ENCODE measurements at places on chromosomes 5 and 9.

DNA sequence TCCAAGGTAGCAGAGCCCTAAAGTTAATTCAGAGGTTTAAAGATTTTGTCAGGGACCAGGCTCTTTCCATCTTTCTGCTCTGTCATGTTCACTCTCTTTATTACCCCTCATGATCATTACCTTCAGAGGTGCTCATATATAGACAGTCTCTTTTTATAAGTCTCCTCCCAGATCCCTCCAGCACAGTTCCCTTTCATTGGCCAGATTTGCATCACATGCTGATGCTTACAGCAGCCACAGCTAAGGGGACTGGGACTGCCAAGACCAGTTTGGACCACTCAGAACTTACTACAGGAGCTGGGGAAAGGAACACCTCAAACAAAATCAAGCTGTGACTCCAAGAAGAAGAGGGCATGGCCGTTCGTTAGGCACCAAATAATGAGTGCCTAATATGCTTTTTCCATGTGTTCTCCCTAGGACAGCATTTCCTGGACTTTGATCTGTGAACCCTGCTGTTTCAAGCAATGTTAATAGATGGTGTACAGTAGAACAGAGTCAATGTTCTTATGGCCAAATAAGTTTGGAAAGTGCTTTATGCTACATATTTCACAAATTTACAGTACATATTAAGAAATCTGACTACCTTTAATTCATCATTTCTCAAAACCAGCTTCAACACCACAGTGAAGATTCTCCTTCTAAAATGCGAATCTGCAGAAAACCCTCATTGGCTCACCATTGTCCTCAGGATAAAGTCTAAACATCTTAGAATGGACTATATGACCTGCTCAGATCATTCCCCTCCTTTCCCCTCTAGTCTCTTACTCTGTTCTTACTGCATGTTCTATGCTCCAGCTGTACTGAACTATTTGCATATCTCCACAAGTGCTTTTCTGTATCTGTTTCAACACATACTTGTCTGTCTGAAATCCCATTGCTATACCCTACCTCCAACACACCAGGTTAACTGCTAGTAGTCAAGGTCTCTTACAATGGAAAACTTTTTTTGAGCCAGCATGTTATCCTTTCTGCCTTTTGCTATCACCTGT is 3.4 kb downstream of the C5orf58 start:
- DNase-seq = no peak

- no peak for DNase-seq
These were observed 10.6 kb downstream of the PLEKHG4B start for GRCh38 chr5:102411-103043.

- DNase-seq = no peak
These were observed 3.5 kb downstream of the TRAF2 start for GRCh38 chr9:136889858-136890257.

DNA sequence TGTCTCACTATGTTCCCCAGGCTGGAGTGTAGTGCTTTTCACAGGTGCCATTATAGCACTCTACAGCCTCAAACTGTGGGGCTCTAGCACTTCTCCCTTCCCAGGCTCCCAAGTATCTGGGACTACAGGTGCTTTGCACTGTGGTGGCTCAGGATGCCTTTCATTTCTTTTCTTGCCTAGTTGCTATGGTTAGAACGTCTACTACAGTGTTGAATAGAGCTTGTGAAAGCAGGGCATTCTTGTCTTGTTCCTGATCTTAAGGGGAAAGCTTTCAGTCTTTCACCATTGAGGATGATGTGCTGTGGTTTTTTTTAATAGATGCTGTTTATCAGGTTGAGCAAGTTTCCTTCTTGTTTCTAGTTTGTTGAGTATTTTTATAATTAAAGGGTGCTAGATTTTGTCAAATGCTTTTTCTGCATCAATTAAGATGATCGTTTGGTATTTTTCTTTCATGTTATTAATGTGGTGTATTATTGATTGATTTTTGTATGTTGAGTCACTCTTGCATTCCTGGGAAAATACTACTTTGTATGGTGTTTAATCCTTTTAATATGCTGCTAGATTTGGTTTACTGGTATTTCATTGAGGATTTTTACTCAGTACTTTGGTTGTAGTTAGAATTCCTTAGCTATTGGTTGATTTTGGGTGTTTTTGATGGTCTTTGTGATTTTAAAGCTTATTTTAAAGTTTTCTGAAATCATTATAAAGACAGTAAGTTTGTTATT is 35.6 kb downstream of the GPBP1 start:
- no peak for DNase-seq

- no peak for DNase-seq
These were observed 48.3 kb upstream of the RIC1 start for GRCh38 chr9:5580650-5581049.

GRCh38 chr5:79488058-79488457 is 25.9 kb downstream of the HOMER1 start:
- DNase-seq = no peak

- DNase-seq = peak; percentile 26
These were observed at the start of gene ARHGEF28 for GRCh38 chr5:73625944-73626811. Gene ARHGEF28, plus strand, starts transcription at chr5:73626196. Its CDS starts 58,656 bp downstream, at chr5:73684852.

GRCh38 chr5:56893251-56893951 is 16.0 kb upstream of the SETD9 start:
- DNase-seq = no peak

GRCh38 chr5:30747412-30747811 is 446.1 kb upstream of the CDH6 start:
- no peak for DNase-seq

- no peak for DNase-seq
These were observed 109.6 kb downstream of the ROR2 start for GRCh38 chr9:91840469-91840868.

DNA sequence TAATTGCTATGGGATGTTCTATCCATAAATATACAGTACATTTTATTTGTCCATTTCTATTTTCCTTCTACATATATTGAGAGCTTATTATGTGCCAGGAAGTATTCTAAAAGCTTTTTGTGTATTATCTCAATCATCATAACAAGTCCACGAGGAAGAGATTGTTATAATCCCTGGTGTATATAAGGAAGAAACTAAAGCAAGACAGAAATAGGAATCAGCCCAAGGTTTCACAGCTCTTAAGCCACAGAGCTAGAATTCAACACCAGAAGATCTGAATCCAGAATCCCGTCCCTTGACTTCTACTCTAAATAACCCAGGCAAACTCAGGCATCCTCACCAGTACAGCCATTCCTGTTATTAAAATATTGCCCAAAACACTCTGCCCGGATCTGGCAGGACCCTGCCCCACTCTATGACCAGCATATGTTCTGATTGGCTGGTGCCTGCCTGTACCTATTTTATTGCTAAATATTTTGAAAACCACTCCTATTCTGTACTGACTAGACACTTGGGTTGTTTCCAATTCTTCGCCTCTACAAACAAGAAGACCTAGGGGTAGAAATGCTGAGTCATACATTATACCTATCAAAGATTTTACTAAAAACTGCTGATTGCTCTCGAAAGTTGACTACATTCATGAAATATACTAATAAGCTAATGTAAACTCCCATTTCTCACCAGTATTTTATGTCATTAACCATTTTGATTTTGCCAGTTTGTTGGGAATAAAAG is 297.4 kb downstream of the ENC1 start:
- DNase-seq = no peak

GRCh38 chr5:76251656-76252055 is 151.4 kb upstream of the IQGAP2 start:
- no peak for DNase-seq

DNA sequence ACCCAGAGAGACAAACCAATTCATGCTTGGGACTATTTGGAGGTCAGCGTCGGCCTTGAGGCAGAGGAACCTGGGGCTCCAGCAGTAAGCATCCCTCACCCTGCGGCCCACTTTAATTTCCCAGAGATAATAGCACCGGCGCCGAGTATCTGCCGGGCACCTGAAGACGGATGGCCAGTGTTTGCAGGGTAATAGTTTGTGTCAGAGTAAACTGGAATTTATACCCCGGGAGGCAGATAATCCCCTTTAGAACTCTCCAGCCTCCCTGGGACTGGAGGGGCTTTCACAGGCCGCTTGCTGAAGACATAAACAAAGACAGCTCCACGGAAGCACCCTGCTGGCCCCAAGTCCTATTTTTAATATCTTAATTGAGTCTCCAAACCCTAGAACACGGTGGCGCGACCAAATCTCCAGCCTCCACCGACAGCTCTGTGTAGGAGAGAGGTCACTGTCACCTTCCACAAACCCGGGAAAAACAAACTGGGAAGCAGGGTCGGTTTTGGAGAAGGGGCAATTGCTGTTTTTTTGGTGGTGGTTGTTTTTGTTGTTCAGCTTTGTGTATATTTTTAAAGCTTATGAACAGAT is 17.4 kb upstream of the FCN1 start:
- no peak for DNase-seq

- DNase-seq = no peak
These were observed 207.3 kb downstream of the PARP8 start for GRCh38 chr5:50873595-50874277.

DNA sequence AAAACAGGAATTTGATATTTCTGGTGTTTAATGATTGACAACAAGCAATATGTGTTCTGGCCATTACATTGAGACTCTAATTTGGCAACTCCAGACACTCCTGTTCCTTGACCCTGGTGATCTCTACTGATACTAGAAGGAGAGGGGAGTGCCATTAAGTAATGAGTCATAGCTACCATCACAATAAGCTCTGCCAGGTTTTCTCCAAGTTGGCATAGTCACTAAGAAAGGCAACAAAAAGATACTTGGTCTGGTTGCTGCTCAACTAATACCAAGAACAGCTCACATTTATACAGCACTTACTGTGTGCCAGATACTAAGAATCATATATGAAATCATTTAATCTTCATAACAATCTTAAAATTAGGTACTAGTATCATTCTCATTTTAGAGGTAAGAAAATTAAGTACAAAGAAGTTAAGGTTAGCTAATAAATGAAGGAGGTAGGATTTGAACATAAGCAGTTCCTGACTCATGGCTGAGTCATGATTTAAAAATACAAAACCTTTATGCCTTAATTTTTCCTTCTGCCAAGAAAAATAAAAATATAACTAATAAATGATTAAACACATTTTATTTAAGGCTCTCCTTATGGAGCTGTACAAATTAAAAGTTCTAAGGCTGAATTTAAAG is 19.9 kb upstream of the PRXL2C start:
- no peak for DNase-seq

DNA sequence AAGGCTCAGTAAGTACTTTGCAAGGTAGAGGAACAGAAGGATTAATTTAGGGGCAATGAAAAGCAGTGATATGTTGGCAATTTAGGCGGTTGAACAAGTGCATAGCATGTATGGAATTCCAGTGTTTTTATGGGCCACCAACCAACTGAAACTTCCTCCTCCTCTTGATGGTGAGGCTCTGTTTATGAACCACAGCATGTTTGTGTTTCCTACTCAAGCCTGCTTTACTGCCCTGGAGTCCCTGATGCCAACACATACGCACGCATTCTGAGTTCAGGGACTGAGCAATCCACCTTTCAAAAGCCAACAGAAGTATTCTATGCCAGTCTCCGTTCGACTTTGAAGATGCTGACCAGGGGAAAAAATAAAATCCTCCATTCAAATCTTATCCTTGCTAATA is 417.5 kb downstream of the EFNA5 start:
- DNase-seq = no peak

DNA sequence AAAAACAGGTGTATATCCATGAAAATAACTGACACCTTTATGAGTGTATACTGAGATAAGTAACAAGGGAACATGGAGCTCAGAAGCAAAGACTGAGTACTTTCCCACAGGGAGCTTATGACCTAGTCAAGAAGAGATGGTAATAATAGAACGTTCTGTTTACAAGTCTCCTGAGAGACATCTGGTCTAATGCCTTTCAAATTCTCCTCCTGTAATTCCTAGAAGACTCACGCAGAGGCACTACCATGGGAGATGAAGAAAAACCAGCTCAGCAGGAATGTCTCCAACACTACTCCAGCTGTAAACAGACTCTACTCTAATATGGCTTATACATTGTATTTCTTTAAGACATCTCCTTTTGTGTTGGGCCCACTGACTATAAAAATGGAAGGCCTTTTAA is 503.6 kb upstream of the TUSC1 start:
- no peak for DNase-seq

GRCh38 chr5:177392765-177393164 is 7.7 kb downstream of the PFN3 start:
- no peak for DNase-seq

DNA sequence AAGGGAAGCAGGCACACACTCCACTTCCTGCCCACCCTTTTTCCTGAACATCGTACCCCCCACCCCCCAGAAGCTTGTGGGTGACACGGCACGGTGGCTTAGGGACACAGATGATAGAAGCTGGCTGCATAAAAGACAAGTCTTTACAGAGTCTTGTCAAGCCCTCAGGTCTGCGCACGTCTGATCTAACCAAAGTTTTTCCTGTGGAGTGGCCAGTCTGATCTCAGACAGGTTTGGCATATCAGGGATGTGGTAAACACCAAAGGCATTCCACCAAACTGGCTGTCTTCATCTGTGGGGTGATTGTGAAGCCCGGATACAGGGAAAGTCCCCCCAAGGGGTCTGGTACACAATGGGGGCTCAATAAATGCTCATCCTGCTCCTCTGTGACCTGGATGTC is 50.0 kb downstream of the CRB2 start:
- no peak for DNase-seq

- DNase-seq = no peak
These were observed 47.5 kb downstream of the TENT4A start for GRCh38 chr5:6760686-6761085.

DNA sequence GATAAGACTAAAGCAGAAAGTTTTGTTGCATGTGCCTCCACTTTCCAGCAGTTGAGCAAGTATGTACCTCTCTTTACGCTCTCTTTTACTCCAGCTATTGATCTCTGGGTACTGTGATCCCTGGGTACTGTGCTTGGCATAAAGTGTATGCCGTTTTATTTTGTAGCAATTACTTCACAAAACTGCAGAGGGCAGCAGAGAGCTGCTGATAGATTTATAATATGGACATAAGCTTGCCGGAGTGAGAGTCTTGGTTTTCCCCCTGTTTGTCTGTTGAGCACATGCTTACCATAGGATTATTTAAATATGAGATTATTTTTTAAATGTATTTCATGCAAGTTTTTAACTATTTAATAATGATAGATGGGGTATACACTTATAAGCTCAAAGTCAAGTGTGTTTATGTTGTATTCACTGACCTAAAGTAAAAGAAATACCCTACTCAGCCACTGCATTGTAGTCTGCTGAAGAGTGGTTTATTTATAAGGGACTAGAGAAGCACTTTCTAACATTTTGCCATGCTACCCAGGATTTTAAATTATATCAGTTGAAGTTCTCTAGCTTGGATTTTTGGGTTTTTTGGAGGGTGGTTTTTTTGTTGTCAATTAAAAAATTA is 13.0 kb downstream of the TTC1 start:
- peak; percentile 68 for DNase-seq

GRCh38 chr5:135033901-135034235 is at the start of gene PITX1:
Gene PITX1, minus strand, starts transcription at chr5:135034228. Its CDS starts 347 bp downstream, at chr5:135033881.
- no peak for DNase-seq

- DNase-seq = peak; percentile 32
These were observed 303.9 kb downstream of the DOCK8 start for GRCh38 chr9:518540-518939.

GRCh38 chr5:135392256-135392655 is 6.8 kb downstream of the MACROH2A1 start:
- no peak for DNase-seq

- DNase-seq = no peak
These were observed 44.3 kb downstream of the SMARCA2 start for GRCh38 chr9:2059274-2059929.

Data from CD4-positive, alpha-beta T cell treated with Interleukin-17A for 4 hours (primary cell).